Hair follicle dermal papilla cell (primary cell): ENCODE measurements at places on chromosomes 7 and 10. TPM values are rescaled to one million over a fixed set of nuclear protein-coding genes. Genes with fewer than 3 reads are reported as not detected.

IDI2 gene
- total RNA-seq, result not detected in 2 replicates

FAM13C gene
- 0.49 and 1.6 TPM in 2 replicates for total RNA-seq

GJC3 gene
- total RNA-seq, result not detected in 2 replicates

SPDYE16 gene
- 0.16 TPM in 1 of 2 replicates, not detected in the other for total RNA-seq

CDC14C gene
- total RNA-seq, result 0.12 and 0.16 TPM in 2 replicates

INTS1 gene
- 64.7 and 67.3 TPM in 2 replicates for total RNA-seq

CPVL gene
- total RNA-seq, result 0.49 and 1.3 TPM in 2 replicates

AOAH gene
- total RNA-seq, result not detected in 2 replicates

UPK3B gene
- total RNA-seq, result 0.81 TPM in 1 of 2 replicates, not detected in the other

SFMBT2 gene
- under 0.01 TPM in 2 replicates for total RNA-seq

ZCCHC24 gene
- total RNA-seq, result 101 and 106 TPM in 2 replicates

TCERG1L gene
- not detected in 2 replicates for total RNA-seq

RNF32 gene
- 1.8 and 1.9 TPM in 2 replicates for total RNA-seq

HABP2 gene
- total RNA-seq, result under 0.01 TPM in 1 of 2 replicates, not detected in the other
